ENCODE measurements at places on chromosomes 1 and 21.

DNA sequence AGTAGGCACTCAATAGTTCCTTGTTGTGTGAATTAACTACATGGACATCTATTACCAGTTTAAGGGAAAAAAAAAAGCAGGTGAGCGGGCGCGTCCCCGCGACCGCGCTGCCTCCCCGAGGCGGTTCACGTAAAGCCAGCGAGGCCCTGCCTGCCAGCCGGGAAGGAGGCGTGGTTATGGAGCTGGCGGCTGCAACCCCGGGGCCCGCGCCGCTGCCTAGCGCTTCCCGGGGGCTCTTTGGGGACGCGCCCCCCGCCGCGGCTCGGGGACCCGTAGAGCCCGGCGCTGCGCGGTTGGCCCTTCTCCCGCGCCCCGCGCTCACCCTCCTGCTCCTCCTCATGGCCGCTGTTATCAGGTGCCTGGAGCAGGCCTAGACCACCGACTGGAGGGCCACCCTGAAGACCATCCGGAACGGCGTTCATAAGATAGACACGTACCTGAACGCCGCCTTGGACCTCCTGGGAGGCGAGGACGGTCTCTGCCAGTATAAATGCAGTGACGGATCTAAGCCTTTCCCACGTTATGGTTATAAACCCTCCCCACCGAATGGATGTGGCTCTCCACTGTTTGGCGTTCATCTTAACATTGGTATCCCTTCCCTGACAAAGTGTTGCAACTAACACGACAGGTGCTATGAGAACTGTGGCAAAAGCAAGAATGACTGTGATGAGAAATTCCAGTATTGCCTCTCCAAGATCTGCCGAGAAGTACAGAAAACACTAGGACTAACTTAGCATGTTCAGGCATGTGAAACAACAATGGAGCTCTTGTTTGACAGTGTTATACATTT is 2.6 kb upstream of the CC2D1B start:
- DNase-seq = peak; percentile 21

- DNase-seq = no peak
These were observed 9.1 kb downstream of the ABCA4 start for GRCh38 chr1:94111879-94112278.

GRCh38 chr1:167333124-167333523 is 112.4 kb downstream of the POU2F1 start:
- no peak for DNase-seq

DNA sequence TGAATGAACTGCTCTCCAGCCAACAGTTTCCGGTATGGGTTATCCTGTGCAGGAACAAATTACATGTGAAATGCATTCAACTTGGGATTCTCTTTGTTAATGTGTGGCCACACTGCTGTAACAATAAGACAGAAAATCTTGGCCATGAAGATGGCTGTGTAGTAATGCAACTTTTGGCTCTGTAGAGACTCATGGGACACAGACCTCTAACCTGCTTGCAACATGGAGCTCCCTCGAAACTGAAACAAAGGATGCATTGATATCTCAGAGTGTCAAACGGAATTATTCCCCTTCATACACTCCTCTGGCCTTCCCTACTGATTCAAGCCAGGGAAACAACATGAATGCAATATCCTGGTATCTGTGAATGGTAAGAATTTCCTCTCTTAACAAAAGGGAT is 559.3 kb upstream of the ZRANB2 start:
- DNase-seq = no peak

DNA sequence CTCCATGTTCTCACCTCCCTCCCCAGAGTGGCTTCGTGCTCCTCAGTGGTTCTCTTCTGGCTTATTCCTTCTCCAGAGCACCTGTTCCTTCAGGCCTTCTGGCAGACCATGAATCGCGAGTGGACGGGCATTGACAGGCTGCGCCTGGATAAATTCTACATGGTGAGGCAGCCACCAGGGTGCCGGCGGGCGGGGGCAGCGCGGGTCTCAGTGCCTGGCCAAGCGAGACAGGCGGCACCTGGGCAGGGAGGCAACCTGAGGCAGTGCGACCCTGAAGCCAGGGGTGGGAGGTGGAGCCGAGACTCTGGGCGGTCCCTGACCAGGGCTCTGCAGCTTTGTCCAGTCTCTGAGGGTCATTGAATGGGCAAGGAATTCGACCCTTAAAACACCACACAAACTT is 3.9 kb downstream of the RRP1 start:
- no peak for DNase-seq

- no peak for DNase-seq
These were observed 1.1 kb downstream of the CKS1B start for GRCh38 chr1:154975409-154976059.

- DNase-seq = peak; percentile 19
These were observed 1.2 kb downstream of the HPDL start for GRCh38 chr1:45327644-45328515.

DNA sequence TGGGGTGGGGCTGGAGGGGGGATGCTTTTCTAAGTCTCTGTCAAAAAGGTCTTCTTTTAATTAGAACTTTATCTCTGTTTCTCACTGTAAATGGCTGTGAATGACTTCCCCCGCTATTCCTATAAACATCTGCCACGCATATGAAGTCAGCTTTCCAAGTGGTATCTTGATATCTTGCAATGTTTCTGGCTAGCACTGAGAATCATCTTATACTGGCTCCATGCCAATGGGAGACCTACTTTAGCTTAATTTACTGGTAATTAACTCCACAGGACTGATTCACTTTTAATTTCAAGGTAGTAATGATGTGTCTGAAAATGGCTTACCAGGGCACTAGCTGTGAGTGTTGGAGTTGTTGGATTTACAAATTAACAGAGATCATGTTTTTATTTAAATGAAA is 4.3 kb downstream of the GPR88 start:
- DNase-seq = no peak

DNA sequence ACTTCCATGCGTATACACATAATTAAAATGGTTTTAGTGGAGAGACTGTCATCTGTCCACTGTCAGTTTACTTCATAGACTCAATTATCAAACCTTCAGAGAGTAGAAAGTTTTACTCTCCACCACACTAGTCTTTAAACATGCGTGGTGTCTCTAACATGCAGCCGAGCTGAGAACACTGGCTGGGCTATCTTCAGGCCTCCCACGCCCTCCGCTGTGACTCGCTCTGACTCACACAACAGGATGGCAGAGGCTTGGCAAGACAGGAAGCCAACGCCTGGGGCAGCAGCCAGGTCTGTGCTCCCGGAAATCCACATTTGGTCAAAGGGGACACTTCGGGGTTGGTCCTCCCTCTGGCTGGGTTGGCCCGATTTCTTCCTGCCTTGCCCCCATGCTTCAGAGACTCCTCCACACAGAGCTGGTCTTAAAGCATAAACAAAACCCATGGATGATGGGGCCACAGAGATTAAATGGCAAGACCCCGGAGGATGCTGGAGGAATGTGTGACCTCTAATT is 22.7 kb upstream of the IFNGR2 start:
- DNase-seq = peak; percentile 20

- DNase-seq = no peak
These were observed 64.3 kb downstream of the OLFML3 start for GRCh38 chr1:114043548-114043947.

- no peak for DNase-seq
These were observed 59.0 kb downstream of the NFASC start for GRCh38 chr1:204929487-204930154.

All from SHP77 treated with DMSO at 0.1 percent for 48 hours (cell line).